ENCODE measurements at places on chromosomes 12 and 14.

DNA sequence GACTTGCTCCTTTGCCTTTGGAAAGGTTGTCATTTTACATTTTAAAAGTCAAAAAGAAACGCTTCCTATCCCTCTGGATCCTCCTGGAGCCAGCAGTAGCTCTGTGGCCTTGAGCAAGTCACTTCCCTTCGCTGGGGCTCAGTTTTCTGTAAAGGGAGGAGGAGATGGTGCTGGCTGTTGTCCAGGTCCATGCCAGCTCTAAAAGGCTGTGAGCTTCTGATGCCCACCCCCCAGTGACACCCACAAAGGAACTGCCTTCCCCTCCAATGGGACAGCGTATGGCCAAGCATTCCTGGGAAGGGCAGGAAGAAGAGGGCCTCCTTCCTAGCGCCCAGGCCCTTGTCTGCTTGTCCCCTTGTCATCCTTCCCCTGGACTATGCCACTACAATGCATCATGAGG lies 81.5 kb downstream of the NTF3 start:
- DNase-seq: no peak

DNA sequence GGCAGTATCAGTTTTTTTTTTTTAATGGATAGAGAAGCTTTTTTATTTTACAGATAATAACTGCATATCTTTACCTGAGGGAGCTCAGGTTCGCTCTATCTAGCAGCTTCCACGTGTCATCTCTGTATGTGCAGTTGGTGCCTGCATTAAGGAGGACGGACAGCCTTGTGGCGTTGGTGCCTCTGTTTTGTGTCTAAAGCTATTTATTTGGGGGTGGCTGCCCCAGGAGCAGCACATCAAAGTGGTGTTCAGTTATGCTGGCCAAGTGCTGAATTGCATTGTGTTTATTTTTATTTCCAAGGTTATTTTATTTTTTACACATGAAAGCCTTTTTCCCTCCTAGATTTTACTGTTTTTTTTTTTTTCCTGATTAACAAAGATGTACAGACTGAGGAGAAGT lies 59.7 kb downstream of the RASSF3 start:
- no peak for DNase-seq

GRCh38 chr12:128852885-128853599 lies at the start of gene GLT1D1:
TSS of gene GLT1D1 (plus strand) at chr12:128853478. CDS start at chr12:128853582, 104 bp downstream.
- DNase-seq: no peak

DNA sequence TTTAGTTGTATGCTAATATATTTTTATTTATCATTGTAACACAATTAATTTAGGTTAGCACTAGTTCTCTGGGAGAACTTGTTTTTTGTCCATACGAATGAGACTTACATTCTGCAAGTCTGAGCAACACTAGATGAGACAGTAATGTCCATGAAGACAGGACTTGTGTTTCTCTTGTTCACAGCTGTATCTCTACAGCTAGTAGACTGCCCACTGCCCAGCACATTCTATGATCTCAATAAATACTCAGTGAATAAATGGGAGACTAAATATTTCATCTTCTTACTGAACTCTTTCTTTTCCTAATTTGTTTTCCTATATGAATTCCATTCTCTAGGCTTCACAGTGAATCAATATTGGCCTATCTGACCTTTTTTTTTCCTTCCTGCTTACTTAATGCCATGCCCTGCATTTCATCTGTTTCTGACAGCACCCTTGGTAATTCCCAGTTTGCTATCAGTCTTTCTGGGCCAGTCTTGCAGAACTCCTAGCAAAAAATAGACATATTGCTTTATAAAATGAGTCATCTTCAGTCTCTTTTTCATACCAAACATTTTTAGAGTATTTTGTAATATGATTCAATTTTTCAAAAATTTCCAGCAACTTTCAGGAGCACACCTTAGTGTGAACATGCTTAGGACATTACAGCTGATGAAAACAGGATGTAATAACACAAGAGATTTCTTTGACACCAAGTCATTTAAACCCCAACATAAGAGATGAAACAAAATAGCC lies 185.5 kb upstream of the ATP2B1 start:
- DNase-seq: no peak

DNA sequence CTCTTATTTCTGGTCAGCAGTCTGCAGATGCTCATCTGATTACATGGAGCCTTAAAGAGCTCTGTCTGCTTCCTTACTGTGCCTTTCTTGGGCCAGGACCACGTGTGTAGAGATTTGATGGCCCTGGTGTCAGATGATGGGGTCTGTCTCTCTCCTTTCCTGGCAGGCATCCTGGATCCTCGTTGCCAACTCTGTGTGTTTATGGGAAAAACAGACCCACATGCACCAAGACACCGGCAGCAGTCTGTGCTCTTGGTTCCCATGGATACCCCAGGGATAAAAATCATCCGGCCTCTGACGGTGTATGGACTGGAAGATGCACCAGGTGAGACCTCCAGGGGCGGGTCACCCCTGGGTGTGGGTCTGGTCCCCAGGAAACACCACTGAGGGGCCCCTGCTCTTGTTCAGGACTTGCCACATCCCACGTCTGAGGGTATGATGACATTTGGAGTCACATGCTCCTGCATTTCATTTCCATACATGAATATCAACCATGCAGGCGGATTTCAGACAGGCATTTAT lies 18.5 kb upstream of the ALDH2 start:
- DNase-seq: no peak

- no peak for DNase-seq
Observed at GRCh38 chr12:27808841-27809240, 28.8 kb upstream of the MANSC4 start.

GRCh38 chr14:22856428-22856827 lies 15.1 kb upstream of the LRP10 start:
- DNase-seq: no peak
